Effector memory CD4-positive, alpha-beta T cell (primary cell): ENCODE measurements at places on chromosomes 11 and 22.

DNA sequence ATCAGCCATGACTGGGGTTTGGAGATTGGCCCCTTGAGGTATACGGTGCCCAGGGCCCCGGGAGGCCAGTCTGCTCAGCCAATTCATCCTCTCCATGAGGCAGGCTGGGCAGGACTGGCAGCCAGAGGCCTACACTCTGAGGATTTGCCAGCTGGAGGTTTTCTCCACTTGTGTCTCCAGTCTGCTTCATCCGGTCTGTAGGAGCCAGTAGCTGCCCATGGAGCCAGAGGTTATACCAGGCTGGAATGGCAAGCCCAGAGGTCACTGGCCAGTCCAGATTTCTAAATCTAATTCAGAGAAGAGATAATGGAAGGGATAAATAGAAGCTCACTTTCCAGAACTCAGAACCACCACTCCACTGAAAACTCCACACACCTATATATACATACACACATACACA is 10.0 kb downstream of the FHIP1B start:
- DNase-seq, result no peak

- no peak for DNase-seq
Observed at GRCh38 chr11:2381494-2382128, 4.5 kb downstream of the CD81 start.

GRCh38 chr11:120494595-120494994 is 17.0 kb upstream of the GRIK4 start:
- DNase-seq, result no peak

DNA sequence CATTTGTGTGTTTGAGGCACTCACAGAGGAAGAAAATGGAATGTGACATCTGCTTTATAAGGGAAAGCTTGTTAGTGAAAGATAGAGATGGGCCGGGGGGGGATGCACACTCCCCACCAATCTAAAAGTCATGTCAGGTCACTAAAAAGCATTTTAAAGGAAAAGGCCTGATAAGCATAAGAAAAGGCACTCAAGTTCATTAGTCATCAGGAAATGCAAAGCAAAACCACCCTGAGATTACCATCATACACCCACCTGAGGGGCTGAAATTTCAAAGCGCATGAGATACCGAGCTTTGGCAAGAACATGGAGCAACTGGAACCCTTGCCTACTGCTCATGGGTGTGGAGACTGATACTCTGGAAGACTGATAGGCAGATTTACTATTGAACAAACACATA is 77.9 kb upstream of the ANO1 start:
- DNase-seq, result no peak

GRCh38 chr11:81005595-81005994 is 1564.8 kb upstream of the TENM4 start:
- DNase-seq, result no peak

DNA sequence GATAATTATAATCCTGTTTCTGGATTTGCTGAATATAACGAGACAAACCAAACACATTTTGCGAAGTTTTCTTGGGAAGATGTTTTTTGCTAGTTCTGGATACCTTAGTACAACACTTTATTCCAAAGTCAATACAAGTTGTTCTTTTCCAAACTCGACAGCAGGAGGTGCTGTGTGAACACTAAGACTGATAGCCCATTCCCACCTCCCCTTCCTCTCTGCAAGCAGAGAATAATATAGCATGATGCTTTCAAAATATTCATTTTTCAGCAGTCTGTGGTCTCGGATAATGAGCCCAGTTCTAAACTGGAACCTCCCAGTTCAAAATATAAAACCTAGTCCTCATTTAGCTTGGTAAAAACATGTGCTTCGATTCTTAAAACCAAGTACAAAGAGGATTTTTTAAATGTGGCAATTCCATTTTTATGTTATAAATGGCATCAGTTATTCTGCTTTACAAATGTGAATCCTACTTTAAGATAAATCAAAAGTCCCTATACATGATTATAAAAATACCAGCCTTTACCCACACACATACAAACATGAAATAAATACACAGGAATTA is 129.1 kb downstream of the DCDC1 start:
- DNase-seq, result peak; percentile 0

DNA sequence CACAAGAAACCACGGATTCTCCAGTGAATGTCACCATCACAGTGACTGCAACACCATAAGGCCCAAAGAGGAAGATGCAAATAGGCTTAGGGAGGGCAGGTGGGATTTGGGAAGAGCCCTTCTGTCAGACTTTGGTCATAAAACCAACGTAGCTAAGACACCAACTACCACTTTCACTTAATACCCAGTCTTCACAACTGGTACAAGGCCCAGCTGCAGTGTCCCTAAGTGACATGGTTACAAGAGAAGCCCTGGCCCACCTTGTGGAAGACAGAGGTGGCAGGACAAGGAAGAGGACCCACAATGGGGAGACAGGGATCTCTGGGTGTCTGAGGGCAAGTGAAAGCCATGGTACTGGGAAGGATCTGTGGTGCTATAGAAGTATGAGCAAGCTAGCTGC is 10.0 kb downstream of the VSIG10L2 start:
- no peak for DNase-seq

GRCh38 chr22:42895087-42895486 is 38.0 kb upstream of the ARFGAP3 start:
- no peak for DNase-seq

DNA sequence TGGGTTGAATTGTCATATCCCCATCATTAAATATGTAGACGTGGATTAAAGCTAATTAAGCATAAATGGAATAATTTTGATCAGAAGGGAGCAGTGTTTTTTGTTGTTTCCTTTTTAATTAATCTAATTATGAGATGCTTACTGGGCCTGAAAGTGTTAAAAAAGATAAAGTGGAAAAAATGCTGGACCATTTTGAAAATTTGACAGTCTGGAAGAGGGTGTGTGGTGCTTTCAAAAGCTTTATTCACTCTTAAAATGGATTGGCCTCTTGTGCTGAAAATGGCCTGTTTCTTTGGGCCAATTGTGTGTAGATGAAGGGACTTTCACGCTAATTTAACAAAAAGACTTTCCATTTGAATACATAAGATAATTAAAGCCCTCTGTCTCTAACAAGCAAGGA is 1.8 kb downstream of the TNRC6B start:
- DNase-seq, result no peak
